Activated CD4-positive, alpha-beta T cell treated with anti-CD3 and anti-CD28 coated beads, Interleukin-2, amount 50 U/mL, for 48 hours (primary cell): ENCODE measurements at places on chromosomes 4 and X.

GRCh38 chr4:122038896-122039295 is 87.0 kb upstream of the TRPC3 start:
- no peak for DNase-seq

GRCh38 chr4:25654031-25654970 is 1.4 kb upstream of the SLC34A2 start:
- no peak for DNase-seq

- DNase-seq, result no peak
These were observed 384.3 kb downstream of the GPM6A start for GRCh38 chr4:175427751-175428150.

DNA sequence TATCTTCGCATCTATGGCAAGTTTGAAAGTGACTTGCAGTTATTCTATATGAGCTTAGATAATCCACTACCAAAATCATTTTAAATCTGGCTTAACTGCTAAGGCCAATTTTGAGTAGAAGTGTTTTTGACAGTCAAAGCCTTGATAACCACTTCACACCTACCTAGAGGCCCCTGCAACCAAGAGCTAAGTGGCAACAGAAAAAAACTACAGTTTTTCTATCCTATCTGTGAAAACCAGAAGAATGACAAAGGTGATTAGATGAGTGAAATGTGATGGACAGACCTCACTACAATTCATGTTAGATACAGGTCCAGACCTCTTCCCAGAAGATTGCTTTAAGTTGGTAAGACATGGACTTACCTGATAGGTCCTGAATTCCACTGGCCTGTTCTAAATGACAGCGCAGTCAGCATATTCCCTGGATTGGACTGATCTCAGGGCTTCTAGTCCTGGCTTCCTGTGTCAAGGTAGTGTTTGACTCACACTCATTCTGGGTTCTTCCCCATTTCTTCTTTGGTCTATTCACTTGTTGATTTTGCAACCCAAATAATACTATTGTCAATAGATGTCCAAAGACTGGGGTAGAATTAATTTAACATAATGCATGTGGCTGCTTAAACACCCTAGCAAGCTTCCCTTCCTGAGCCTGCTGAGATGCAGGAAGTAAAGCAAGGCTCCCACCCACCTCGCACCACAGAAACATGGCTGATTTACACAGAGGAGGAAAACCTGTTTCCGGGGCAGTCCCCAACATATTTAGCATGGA is 65.1 kb downstream of the PPP3CA start:
- peak; percentile 49 for DNase-seq

GRCh38 chr4:98928131-98928504 is 815 bp downstream of the EIF4E start:
- DNase-seq, result peak; percentile 77

GRCh38 chrX:154980330-154981115 is 42.0 kb downstream of the F8 start:
- peak; percentile 77 for DNase-seq

DNA sequence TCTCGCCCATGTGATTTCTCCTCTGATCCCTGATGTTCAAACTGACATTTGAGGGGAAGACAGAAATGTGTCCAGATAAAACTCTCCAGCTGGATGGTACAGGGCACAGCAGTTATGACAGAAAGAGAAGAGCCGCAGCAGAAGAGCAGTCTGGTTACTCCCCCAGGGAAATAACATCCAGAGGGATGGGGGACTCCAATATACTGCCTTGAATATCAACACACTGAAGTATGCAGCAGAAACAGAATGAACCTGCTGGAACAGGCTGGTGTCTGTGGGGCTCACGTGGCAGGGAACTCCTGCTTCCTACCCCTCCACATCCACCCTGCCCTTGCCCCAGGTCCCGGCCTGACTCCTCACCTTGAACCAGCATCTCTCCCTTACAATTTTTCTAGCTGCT is 93.5 kb downstream of the MGST2 start:
- no peak for DNase-seq

DNA sequence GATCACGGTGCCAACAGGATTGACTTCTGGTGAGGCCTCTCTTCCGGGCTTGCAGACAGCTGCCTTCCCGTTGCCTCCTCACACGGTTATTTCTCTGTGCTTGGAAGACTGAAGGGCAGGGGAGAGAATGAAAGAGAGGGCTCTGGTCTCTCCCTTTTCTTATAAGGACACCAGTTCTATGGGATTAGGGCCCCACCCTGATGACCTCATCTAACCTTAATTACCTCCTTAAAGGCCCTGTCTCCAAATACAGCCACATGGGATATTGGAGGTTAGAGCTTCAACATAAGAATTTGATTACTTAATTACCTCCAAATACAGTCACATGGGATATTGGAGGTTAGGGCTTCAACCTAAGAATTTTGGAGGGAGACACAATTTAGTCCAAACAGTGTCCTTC is 46.5 kb downstream of the EVC start:
- no peak for DNase-seq

DNA sequence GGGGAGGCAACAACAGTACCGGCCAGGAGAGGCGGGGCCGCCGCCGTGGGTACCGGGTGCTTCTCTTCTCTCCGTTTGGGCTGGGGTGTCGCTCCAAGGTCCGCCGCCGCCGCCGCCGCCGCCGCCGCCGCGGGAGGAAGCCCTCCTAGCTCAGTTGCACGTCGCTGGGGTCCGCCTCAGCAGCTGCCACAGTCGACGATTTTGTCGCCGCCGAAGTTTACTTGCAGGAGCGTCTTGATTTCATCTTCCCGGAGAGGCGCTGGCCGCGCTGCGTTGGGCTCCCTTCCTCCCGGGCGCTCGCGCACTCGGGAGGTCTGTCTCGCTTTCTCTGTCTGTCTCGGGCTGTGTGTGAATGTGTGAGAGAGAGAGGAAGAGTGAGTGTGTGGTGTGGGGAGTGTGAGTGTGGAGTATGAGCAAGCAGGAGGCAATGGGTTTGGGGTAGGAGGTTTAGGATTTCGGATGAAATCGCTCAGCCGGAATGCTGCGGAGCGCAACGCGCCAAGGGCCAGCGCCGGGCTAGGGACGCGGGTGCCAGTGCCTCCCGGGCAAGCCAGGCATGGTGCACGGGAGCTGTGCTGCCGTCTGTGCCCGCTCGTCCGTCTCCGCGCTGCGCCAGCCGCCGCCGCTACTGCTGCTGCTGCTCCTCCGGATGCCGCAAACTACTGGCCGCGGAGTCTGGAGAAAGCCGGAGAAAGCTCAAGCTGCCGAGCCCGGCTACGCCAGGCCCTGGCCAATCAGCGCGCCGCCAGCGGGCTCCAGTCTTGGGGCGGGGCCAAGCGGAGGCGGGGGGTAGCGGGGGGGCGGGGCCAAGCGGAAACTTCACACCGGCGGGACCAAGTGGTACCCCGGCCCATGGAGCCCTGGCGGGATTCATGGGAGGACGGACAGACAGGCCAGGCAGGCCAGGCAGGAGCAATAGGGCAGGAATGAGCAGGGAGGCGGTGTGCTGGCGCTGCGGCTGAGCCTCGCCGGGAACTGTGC is at the start of gene PCDH19:
TSS of gene PCDH19 (minus strand) at position 664 of the 981 bp plus-strand sequence. CDS start 1,676 bp downstream, outside the sequence.
- peak; percentile 48 for DNase-seq

GRCh38 chrX:88940904-88941303 is 193.9 kb downstream of the CPXCR1 start:
- no peak for DNase-seq

DNA sequence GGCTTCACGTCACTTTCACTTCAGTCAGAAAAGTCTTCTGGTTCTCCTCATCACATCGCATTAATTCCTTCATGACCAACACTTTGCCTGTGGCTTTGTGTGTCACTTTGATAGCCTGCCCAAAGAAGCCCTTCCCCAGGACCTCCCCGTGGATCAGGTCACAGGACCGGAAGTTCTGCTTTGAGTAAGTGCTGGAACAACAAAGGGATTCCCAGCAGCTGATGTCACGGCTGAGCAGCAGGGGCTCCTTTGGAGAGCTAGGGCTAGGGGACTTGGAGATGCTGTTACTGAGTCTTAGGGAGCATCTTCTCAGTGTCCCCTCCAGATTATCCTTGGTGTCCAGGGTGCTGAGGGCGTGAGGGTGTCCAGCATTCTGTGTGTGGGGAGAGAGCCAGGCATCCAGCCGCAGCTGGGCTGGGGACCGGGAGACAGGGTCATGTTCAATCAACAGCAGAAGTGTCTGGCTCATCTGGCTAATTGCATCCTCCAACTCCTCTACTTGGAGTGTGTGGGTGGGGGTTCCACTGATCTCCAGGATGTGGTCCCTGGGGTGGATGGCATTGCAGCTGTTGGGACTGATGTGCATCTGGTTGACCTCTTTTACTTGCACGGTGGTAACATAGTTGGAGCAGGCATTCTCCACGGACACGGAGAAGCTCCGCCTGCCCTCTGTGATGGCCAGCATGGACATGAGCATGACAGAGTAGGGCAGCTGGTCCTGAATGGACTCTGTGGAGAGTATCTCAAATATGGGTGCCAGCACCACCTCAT is 39.2 kb upstream of the ARHGAP6 start:
- DNase-seq, result no peak

- no peak for DNase-seq
These were observed 24.3 kb downstream of the TRPC5 start for GRCh38 chrX:112058255-112058654.

GRCh38 chr4:33052241-33052640 is 2332.1 kb downstream of the PCDH7 start:
- no peak for DNase-seq

DNA sequence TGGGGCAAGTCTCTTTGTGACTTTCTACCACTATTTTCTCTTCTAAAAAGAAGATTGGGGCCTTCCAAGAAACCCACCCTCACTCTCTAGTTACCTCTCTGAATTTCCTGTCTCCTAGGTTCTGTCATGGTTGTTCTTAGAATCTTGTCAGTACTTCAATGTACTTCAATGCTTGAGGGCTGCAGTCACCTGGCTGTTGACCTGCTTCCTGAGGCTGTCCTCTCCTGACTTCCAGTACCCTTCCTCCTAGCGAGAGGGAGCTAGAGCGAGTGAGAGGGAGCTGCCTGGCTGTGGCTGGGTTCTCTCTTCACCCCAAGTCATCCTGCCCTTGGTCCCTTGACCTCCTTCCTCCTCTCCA is 17.7 kb downstream of the CD99L2 start:
- no peak for DNase-seq

GRCh38 chrX:118621081-118621759 is 106.2 kb upstream of the IL13RA1 start:
- no peak for DNase-seq

DNA sequence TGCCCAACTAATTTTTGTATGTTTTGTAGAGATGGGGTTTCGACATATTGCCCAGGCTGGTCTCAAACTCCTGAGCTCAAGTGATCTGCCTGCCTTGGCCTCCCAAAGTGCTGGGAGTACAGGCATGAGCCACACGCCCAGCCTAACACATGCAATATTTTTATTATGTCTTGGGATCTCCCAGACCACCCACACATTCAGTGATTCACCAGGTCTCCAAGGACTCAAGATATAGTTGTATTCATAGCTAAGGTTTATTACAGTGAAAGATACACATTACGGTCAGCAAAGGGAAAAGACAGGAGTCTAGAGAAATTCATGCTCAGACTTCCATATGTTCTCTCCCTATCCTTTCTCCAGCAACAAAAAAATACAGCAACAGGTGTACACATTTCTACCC is 25.5 kb upstream of the FAM120C start:
- no peak for DNase-seq

GRCh38 chrX:115311139-115311538 is 21.6 kb downstream of the LUZP4 start:
- DNase-seq, result no peak

DNA sequence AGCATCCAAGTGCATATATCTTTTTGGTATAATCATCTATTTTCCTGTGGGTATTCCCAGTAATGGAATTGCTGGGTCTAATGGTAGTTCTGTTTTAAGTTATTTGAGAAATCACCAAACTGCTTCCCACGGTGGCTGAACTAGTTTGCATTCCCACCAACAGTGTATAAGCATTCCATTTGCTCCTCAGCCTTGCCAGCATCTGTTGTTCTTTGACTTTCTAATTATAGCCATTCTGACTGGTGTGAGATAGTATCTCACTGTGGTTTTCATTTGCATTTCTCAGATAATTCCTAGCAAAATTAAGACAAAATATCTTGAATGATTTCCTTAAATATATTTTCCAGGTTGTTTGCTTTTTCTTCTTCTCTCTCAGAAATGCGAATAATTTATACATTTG is 341.1 kb downstream of the GBA3 start:
- no peak for DNase-seq

GRCh38 chr4:169823685-169824084 is 65.9 kb upstream of the HPF1 start:
- peak; percentile 15 for DNase-seq

DNA sequence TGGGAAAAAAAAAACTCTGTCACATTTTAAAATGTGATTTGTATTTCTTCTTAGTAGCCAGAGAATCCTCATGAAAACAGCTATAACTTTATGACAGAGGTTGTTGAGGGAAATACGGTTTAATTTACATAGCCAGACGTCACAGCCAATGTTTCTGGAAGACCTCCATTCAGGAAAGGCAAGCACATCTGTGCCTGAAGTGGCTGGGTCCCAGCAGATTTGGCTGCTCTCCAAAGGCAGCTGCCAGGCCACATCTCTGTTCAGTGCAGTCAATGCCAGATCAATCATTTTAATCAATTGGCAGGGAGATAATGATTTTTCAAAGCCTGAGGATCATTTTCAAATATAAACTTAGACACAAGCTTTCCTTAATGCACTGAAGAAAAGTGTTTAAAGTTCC is 86.5 kb upstream of the ZIC3 start:
- no peak for DNase-seq

- DNase-seq, result no peak
These were observed 223.6 kb downstream of the PALLD start for GRCh38 chr4:168720396-168720900.

GRCh38 chr4:100083289-100083688 is 107.0 kb downstream of the DDIT4L start:
- no peak for DNase-seq

- DNase-seq, result no peak
These were observed 67.1 kb downstream of the PGRMC2 start for GRCh38 chr4:128220286-128221235.

DNA sequence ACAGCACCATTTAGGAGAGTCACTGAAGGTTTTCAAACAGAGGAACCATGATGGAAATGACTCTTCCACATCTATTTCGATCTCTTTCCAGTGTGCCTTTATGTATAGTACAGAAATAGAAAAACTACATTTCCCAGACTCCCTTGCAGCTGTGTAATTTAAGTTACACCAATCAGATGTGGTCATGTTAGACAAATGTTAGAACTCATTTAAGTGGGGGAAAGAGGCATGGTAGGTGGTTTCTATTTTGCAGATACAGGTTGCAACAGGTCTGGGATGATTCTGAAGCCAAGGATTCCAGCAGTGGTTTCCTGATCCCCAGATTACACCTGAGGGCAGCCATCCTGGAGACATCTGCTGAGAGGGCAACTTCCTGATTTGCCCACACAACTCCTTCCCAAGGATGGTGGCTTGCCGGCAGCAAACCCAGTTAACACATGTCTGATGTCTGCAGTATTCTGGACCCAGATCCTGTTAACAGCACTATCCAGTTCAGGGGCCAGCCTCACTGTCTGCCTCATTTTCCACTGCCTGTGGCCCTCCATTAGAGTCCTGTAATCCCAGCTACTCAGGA is 38.7 kb upstream of the PDK3 start:
- no peak for DNase-seq

DNA sequence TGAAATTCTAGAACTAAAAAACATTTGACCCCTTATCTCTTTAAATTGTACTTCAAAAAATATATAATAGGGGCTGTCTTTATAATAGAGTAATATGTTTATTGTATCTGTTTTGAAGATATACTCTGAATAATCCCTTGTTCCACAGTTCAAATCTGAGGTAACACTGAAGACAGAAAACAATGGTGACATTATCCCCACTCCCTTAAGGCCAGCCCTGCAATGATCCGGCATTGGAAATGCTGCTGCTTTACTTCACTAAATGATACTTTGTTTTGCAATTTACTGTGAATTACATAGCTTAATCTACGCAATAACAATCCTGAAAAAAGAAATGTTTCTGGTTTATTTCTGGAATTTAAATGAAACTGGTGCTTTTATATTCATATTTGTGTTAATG is 34.4 kb upstream of the ZFP42 start:
- DNase-seq, result no peak
